Suprapubic skin (tissue), 4 donors: ENCODE measurements at places on chromosomes 6 and 20. TPM values are rescaled to one million over a fixed set of nuclear protein-coding genes. Genes with fewer than 3 reads are reported as not detected.

CFAP61 gene
- 0.79 TPM for total RNA-seq

DNA sequence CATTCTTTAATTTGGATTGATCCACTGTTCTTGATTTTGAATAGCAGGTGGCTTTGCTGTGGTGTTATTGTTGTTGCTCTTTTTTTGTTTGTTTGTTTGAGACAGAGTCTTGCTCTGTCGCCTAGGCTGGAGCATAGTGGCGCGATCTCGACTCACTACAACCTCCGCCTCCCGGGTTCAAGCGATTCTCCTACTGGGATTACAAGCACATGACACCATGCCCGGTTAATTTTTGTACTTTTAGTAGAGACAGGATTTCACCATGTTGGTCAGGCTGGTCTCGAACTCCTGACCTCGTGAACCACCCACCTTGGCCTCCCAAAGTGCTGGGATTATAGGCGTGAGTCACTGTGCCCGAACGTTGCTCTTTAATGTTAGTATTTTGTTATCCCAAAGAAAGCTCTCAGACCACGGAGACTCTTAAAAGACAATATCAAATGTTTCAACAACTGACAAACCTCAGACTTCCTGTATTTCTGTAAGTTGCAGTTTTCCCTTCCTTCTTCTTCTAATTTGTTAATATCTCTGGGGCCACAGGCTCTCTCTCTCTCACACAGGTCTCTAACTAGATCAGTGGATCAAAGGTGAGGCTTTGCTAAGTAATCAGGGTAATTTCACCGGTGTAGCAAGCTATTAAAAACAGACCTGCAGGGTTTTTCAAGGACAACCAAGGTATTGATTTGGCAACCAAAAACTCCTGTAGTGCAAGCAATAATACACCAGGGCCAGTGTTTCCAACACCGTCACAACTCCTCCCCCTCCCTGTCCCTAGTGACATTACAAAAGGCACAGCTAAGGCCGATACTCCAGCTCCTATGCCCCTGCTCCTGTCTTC is 48.8 kb upstream of the ZNF217 start:
- DNase-seq: no peak

DNA sequence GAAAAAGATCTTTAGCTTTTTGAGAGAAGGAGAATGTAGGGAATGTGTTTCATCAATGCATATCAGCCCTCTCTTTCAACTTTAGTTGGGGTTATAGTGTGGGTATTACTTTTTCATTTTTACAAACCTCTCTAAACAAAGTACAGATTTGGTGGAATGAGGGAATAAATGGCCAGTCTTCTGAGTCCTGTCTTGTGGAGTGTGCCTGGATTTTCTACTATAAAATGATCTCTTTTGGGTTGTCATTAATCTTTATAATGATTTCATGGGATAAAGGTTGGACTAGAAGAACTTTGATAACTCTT is 209.3 kb downstream of the RNF144B start:
- DNase-seq: no peak

CTAGE9 gene
- total RNA-seq: not detected

DNA sequence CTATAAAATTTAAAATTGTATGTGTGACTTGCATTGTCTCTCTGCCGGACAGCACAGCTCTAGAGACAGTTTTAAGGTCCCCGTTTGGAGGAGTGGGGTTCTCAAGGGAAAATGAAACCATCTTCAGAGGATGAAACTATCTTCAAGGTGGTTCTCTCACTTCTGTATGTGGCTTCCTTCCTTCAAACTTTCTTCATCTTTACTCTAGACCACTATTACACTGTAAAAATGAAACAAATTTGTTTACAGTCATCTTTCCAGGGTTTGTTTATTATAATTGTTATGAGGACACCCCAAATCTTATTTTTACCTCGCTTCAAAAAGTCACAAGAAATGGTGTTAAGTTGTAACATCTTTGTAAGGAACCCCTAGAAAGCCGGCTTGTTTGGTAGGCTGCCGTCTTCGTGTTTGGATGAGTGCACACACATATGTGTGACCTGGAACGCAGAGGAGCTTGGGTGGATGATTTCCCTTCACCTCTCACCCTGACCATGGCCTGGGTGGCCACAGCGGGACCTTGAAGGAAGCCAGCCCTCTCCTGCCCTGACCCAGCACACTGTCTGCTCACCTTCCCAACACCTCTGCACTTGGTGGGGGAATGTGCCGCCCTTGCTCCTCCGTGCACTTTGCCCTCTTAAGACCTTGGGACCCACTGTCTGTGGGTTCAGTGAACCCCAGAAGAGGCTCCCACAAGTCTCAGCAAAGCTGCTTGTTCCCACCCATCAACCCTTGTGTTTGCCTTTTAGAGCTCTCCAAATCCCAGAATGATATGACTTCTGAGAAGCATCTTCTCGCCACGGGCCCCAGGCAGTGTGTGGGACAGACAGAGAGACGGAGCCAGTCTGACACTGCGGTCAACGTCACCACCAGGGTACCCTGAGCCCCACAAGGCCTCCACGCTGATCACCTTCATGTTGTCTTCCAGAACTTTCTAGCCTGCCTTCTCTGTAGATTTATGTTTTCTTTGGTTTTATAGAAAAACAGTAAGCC is 67.8 kb downstream of the SYTL3 start:
- DNase-seq: no peak

OR5V1 gene
- not detected for total RNA-seq

GRCh38 chr6:20691185-20691584 is 156.9 kb downstream of the CDKAL1 start:
- DNase-seq: no peak

TMEM151B gene
- 0.15 TPM for total RNA-seq

DUSP15 gene
- total RNA-seq: not detected

- DNase-seq: no peak
These were observed 11.3 kb downstream of the TFAP2A start for GRCh38 chr6:10403385-10404106.

DNA sequence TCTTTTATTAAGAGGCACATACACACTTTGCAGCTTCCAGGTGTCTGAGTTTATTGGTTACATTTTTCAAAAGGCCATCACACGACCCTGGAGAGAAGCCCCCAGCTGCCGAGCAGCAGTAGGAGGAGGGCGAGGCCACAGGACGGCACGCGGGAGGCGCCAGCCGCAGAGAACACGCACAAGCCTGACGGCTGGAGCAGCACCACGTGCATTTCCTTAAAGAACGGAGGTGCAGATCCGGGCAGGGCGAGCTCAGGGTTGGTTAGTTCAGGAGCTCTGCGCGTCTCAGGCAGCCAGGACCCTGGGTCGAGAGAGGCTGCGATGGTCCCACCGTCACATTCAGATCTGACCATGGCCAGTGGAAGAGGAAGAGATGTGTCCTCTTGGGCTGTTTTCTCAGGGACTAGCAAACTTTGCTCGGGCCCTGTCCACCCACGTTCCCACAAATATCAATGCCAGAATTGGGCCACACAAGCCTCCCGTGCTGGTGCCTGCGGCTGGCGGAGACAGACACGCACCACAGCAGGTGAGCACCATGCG is 121.4 kb upstream of the AFDN start:
- no peak for DNase-seq

DNA sequence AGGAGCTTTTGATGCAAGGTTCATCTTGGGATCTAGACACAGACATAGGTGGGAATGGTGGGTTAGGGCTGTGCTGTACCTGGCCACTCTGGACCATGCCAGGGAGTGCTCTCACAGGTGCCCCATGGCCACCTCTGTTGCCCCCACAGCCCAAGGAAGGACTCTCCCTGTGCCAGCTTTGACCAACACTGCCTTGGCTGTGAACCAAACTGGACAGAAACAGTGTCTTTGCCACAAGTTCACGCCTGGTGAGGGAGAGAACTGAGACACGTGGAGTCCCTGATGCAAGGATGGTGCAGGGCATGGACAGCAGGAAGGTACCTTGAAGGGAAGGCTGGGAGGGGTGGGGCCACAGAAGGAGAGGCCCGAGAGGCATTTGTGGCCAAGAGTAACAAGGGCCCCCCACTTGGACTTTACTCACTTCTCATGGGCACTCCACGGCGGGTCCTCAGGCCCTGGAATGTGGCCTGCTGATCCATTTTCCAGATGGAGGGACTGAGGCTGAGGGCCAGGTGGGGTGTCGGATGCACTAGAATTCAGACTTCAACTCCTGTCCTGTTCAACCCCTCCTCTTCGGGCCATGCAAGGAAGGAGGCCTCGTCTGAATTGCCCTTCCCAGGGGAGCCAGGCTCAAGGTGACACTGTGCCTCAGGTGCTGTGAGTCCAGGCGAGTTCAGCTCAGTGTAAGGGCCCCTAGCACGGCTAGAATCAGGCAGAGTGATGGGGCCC is 103.3 kb downstream of the YTHDF1 start:
- no peak for DNase-seq

DNA sequence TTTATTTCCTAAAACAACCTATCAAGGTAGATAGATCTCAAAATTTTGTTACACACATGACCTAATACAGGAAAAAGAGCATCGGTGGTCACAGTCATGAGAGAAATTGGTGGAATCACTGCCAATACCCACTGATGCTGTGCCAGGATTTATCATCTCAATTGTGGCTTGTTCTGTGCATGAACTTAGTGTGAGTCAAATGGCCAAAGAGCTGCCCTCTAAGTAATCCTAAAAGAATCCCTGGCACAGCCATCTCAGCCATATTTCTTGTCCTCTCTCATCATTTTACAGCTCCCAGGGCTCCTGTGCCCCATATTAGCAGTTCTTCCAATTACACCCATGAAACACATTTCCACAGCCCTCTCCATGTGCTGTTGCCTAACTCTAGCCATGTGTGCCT is 6.1 kb downstream of the GSTA5 start:
- no peak for DNase-seq

DNA sequence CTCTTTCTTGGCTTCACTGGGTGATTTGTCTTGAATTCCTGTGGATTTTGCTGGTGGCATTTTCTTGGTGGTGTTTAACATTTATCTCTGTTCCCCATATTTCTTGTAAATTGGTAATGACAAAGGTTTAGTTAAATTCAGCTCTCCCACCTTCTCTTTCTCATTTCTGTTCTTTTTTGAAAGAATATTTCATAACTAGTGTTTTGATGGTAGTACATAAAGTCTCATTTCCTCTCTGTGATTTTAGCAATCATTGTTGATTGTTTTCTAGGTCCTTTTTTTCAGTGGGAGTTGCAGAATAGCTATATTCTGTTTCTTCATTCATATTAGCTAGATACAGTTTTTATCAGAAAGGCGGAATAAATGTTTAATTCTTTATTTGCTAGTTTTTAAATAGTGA is 73.1 kb downstream of the QKI start:
- DNase-seq: no peak

CDH26 gene
- total RNA-seq: 1.9 TPM

DNA sequence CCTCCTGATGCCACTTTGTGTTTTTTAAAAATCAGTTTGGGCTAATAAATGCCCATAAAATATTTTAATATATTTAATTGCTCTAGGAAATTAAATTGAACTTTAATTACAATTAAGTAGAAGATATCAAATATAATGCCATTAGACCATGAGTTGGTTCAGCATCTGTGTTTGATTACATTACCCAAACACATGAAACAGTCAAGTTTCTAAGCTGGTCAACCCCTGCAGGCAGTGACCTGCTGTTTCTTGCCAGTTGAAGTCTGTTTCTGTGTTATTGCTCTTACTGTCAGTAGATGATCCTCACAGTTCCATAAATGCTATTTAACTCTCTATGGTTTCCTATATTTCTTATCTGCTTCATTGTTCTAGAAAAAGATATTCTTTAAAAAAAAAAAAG is 9.7 kb upstream of the TENT5A start:
- no peak for DNase-seq

GRCh38 chr6:146891615-146892265 is 293.0 kb downstream of the ADGB start:
- no peak for DNase-seq

CYP21A2 gene
- 2.3 TPM for total RNA-seq

GRCh38 chr6:674956-675355 is 18.0 kb downstream of the EXOC2 start:
- no peak for DNase-seq

ROS1 gene
- 0.49 TPM for total RNA-seq

HSPA1L gene
- 2.0 TPM for total RNA-seq
